Prostate gland (tissue), 2 donors: ENCODE measurements at places on chromosomes 3 and 15. TPM values are rescaled to one million over a fixed set of nuclear protein-coding genes. Genes with fewer than 3 reads are reported as not detected.

DNA sequence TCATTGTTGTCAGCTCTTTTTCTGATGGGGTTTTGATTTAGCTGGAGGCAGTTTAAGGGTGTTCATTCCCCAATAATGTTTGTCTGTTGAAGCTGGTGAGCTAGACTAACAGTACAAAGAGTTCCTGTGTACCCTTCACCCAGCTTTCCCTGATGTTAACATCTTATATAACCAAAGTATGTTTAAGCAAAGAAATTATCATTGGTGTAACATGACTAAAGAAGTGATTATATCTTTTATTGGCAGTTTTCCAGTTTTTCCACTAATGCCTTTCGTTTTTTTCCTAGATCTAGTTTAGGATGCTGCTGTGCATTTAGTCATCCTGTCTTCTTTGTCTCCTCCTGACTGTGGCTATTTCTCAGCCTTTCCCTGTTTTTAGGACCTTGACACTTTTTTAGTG lies 165.6 kb downstream of the LPP start:
- DNase-seq = no peak
- H3K36me3 ChIP-seq = no peaks in the 10 kb centered on the region
- no peak overlapping the region for H3K27ac ChIP-seq
- H3K27me3 ChIP-seq = no peaks in the 10 kb centered on the region

GRCh38 chr15:94335616-94336015 lies 104.3 kb downstream of the MCTP2 start:
- DNase-seq = no peak
- H3K4me1 ChIP-seq = no peaks in the 10 kb centered on the region

PCNP gene
- total RNA-seq = 59.2 TPM

SLC22A14 gene
- 1.5 TPM for total RNA-seq

DNA sequence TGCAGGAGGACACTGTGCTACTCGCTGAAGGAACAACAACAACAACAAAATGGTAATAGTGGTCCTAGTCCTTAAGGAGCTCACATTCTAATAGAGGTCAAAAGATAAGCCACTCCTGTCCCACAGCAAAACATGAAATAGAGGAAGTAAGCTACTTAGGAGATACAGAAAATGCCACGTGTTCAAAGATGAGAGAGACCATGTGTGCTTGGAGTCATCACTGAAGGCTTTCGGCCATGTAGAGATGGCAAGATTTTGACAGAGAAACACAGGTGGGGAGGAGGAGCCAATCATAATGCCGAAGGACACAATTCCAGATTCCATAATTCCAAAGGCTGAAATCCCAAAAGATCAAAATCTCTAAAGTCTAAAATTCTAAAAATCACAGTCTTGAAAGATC lies 24.8 kb upstream of the RIOX2 start:
- no peak for DNase-seq
- H3K27ac ChIP-seq = no peak overlapping the region
- no peaks in the 10 kb centered on the region for H3K36me3 ChIP-seq
- H3K27me3 ChIP-seq = no peaks in the 10 kb centered on the region
- no peak overlapping the region for H3K4me3 ChIP-seq

DNA sequence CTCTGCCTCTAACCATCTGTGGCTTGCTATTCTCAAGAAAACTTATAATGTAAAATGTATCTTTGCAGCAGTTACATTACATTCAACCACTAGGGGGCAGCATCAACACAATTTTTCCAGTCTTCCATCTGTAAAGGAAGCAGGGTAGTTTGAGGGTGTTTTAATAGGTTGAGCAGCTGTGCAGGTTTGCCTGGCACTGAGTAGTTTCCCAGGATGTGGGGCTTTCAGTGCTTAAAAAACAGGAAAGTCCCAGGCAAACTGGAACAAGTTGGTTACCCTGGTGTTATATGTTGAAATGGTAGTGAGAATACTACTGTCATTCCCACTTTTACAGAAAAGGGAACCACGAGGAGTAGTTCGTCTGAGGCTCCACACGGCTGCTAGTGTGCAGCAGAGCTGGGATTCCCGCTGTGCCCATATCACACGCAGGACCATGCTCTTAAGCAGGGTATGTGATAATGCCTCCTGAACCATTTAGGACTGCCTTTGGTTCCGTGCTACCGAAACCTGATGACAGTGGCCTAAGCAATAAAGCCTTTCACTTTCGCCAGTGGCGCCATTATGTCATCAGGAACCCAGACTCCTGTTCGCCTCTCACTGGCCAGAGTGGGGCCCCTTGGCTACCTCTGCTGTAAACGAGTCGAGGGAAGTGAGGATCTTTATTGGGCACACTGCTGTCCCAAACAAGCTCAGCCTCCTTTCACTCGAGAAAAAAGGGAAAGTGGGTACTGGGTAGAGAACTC lies 64.7 kb upstream of the ZBTB38 start:
- H3K36me3 ChIP-seq = no peaks in the 10 kb centered on the region
- H3K4me1 ChIP-seq = no peaks in the 10 kb centered on the region
- no peak overlapping the region for H3K4me3 ChIP-seq
- H3K27me3 ChIP-seq = no peaks in the 10 kb centered on the region
- peak; percentile 72 for DNase-seq
- no peak overlapping the region for H3K27ac ChIP-seq

PLSCR4 gene
- 14.2 TPM for total RNA-seq

GRCh38 chr3:49278548-49278947 lies 1.5 kb upstream of the C3orf62 start:
- peaks cover 3% of the 10 kb centered on the region for H3K36me3 ChIP-seq
- H3K4me1 ChIP-seq = peaks cover 21% of the 10 kb centered on the region
- H3K27ac ChIP-seq = peak overlapping the region; percentile 98
- DNase-seq = no peak
- H3K4me3 ChIP-seq = no peak overlapping the region
- no peaks in the 10 kb centered on the region for H3K27me3 ChIP-seq

LTF gene
- total RNA-seq = 130 TPM

PLIN1 gene
- 3.6 TPM for total RNA-seq

GRCh38 chr3:162945626-162946025 lies 1449.0 kb downstream of the OTOL1 start:
- H3K27ac ChIP-seq = no peak overlapping the region
- no peaks in the 10 kb centered on the region for H3K36me3 ChIP-seq
- H3K4me3 ChIP-seq = no peak overlapping the region
- DNase-seq = no peak

PRKAR2A gene
- total RNA-seq = 35.3 TPM

DYNLT2B gene
- 15.3 TPM for total RNA-seq

DNA sequence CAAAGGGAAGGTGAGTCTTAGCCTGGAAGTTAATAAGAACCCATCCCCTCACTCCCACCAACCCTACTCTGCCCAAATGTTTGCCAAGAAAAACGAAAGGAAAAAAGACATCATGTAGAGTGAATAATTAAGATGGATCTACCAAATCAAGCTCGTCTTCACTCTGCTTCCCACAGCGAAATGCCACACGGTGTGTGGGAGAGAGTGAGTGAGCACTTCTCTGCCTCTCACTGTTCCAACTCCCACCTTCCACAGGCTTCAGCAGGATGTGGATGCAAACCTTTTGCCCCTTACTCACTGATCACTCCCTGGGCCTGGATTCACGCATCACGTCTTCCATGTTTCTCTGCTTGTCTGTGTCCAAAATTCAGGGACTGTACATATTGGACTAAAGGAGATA lies 85.4 kb downstream of the WDR76 start:
- no peaks in the 10 kb centered on the region for H3K4me1 ChIP-seq
- H3K27me3 ChIP-seq = no peaks in the 10 kb centered on the region
- DNase-seq = no peak
- H3K36me3 ChIP-seq = no peaks in the 10 kb centered on the region

GRCh38 chr15:92462424-92463125 lies 68.9 kb downstream of the ST8SIA2 start:
- no peaks in the 10 kb centered on the region for H3K36me3 ChIP-seq
- no peaks in the 10 kb centered on the region for H3K4me1 ChIP-seq
- no peak for DNase-seq

GRCh38 chr15:92662762-92663161 lies 7.2 kb upstream of the FAM174B start:
- no peak overlapping the region for H3K27ac ChIP-seq
- no peaks in the 10 kb centered on the region for H3K36me3 ChIP-seq
- H3K27me3 ChIP-seq = no peaks in the 10 kb centered on the region
- peaks cover 7% of the 10 kb centered on the region for H3K4me1 ChIP-seq

GRCh38 chr15:62068071-62068809 lies 1.5 kb downstream of the C2CD4A start:
- peak overlapping the region; percentile 19 for H3K27ac ChIP-seq
- no peaks in the 10 kb centered on the region for H3K4me1 ChIP-seq
- no peaks in the 10 kb centered on the region for H3K36me3 ChIP-seq
- peak overlapping the region; percentile 45 for H3K4me3 ChIP-seq
- no peaks in the 10 kb centered on the region for H3K27me3 ChIP-seq

DNA sequence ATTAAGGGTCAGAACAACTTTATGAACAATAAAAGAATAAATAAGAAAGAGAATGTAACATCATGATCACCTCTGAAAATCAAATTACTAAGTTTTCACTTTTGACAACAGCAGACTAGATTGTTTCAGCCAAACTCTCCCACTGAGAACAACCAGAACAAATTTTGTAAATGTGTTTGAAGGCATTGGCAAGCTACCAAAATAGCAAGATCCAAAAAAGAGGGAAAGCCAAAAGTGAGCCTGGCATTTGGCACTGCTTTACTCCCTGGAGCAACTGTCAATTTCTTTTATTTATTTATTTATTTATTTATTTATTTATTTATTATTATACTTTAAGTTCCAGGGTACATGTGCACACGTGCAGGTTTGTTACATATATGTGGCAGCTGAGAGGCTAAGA lies 67.2 kb downstream of the CFAP44 start:
- DNase-seq = no peak
- H3K27me3 ChIP-seq = no peaks in the 10 kb centered on the region
- no peak overlapping the region for H3K4me3 ChIP-seq
- no peaks in the 10 kb centered on the region for H3K36me3 ChIP-seq

GRCh38 chr3:50478051-50478450 lies 25.4 kb downstream of the CACNA2D2 start:
- H3K27ac ChIP-seq = no peak overlapping the region
- no peak overlapping the region for H3K4me3 ChIP-seq
- DNase-seq = no peak
- H3K27me3 ChIP-seq = no peaks in the 10 kb centered on the region

DNA sequence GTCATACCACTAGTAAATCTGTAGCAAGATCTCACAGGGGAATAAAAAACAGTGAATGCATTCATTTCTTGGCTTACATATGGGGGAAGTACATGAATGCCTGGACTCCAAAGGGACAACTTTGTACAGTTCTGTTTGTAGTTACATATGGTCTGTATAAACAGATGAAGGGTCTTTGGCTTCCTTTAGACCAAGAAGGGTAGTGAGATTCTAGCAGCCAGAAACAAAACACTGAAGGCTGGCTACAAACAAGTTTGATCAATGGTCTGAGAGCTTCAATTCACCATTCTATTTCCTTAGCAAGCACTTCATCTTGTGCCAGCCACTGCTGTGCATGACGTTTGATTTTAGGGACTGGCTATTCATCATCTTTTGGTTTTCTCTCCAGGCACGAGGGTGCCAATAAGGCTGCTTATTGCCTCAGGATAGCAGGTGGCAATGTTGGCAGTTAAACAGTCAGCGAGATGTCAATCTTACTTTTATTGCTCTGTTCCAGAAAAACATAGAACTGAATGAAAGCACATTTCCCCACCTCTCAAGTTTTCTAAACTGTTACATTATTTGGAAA lies 313.7 kb upstream of the COL8A1 start:
- no peaks in the 10 kb centered on the region for H3K27me3 ChIP-seq
- no peak overlapping the region for H3K4me3 ChIP-seq
- no peaks in the 10 kb centered on the region for H3K4me1 ChIP-seq
- H3K27ac ChIP-seq = no peak overlapping the region
- DNase-seq = no peak
- no peaks in the 10 kb centered on the region for H3K36me3 ChIP-seq

PIERCE2 gene
- 4.0 TPM for total RNA-seq

- DNase-seq = no peak
- H3K4me1 ChIP-seq = no peaks in the 10 kb centered on the region
These were observed 408.9 kb upstream of the WNT5A start for GRCh38 chr3:55895897-55896566.

TRPM1 gene
- total RNA-seq = not detected

- DNase-seq = no peak
- H3K27me3 ChIP-seq = no peaks in the 10 kb centered on the region
- H3K4me3 ChIP-seq = no peak overlapping the region
- H3K4me1 ChIP-seq = peaks cover 9% of the 10 kb centered on the region
- no peaks in the 10 kb centered on the region for H3K36me3 ChIP-seq
- H3K27ac ChIP-seq = peak overlapping the region; percentile 83
These were observed 3.5 kb downstream of the VIPR1 start for GRCh38 chr3:42505849-42506410.

RASGRP1 gene
- 7.6 TPM for total RNA-seq

- no peaks in the 10 kb centered on the region for H3K36me3 ChIP-seq
- H3K4me3 ChIP-seq = no peak overlapping the region
- H3K4me1 ChIP-seq = no peaks in the 10 kb centered on the region
- no peak overlapping the region for H3K27ac ChIP-seq
These were observed 4.3 kb downstream of the GOLIM4 start for GRCh38 chr3:168091302-168091858.

MUC20 gene
- 49.0 TPM for total RNA-seq

GRCh38 chr3:148845756-148846395 lies 18.3 kb downstream of the CPB1 start:
- no peak overlapping the region for H3K27ac ChIP-seq
- no peak for DNase-seq
- no peaks in the 10 kb centered on the region for H3K36me3 ChIP-seq
- H3K27me3 ChIP-seq = no peaks in the 10 kb centered on the region
- H3K4me3 ChIP-seq = no peak overlapping the region

ASB14 gene
- not detected for total RNA-seq

- H3K27me3 ChIP-seq = no peaks in the 10 kb centered on the region
- no peak overlapping the region for H3K4me3 ChIP-seq
- DNase-seq = no peak
These were observed 39.1 kb downstream of the MYO1E start for GRCh38 chr15:59333401-59334075.

GRCh38 chr15:34791701-34792100 lies 3.6 kb downstream of the ACTC1 start:
- no peaks in the 10 kb centered on the region for H3K36me3 ChIP-seq
- H3K27me3 ChIP-seq = peaks cover 10% of the 10 kb centered on the region
- DNase-seq = no peak
- no peaks in the 10 kb centered on the region for H3K4me1 ChIP-seq
- no peak overlapping the region for H3K27ac ChIP-seq
- no peak overlapping the region for H3K4me3 ChIP-seq

DNA sequence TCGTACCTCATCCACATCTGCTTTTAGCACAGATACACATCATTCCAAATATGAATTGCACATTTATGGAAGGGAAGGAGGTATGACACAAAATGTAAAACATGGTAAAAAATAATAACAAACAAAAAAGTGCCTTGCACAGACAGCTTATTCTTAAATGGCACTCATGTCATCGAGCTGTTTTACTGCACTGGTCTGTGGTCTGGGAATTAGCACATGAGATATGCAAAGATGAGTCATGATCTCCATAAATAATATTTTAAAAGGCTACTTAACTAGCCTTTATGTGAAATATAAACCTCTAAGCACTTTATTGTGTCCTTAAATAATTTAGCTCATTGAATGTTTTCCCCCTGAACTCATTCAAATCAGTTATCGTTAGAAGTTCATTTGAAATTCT lies 142.2 kb upstream of the ZNF385D start:
- H3K4me3 ChIP-seq = no peak overlapping the region
- no peaks in the 10 kb centered on the region for H3K4me1 ChIP-seq
- H3K36me3 ChIP-seq = no peaks in the 10 kb centered on the region
- no peak overlapping the region for H3K27ac ChIP-seq

GRCh38 chr3:15341030-15341726 lies 8.8 kb upstream of the SH3BP5 start:
- no peaks in the 10 kb centered on the region for H3K4me1 ChIP-seq
- H3K27me3 ChIP-seq = no peaks in the 10 kb centered on the region
- H3K27ac ChIP-seq = no peak overlapping the region
- no peak for DNase-seq
- H3K36me3 ChIP-seq = no peaks in the 10 kb centered on the region
